Eye (tissue), 1 donor: ENCODE measurements at places on chromosomes 7 and 10.
A peak's percentile ranks its signal among the peaks of the same experiment; 100 is the strongest.

GRCh38 chr10:77195101-77195500 is 442.5 kb downstream of the KCNMA1 start:
- DNase-seq = no peak

DNA sequence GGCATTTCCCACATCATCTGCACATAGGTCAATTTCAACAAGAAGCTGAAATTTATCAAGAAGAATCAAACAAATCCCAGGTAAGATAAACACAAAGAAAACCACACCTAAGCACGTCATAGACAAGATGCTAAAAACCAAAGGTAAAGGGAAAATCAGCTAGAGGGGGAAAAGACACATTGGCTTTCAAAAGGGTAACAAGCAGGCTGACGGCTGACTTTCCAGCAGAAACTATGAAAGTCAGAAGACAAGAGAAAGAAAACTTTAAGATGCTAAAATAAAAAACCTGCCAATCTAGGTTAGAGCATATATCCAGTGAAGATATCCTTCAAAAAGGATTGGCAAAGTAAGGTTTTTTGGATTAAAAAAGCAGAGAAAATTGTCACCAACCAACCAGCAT is 59.9 kb upstream of the RHEB start:
- no peak for DNase-seq

GRCh38 chr7:30159698-30160143 is 24.9 kb downstream of the MTURN start:
- DNase-seq = no peak

- DNase-seq = no peak
These were observed 31.9 kb downstream of the HEPACAM2 start for GRCh38 chr7:93194386-93194785.

DNA sequence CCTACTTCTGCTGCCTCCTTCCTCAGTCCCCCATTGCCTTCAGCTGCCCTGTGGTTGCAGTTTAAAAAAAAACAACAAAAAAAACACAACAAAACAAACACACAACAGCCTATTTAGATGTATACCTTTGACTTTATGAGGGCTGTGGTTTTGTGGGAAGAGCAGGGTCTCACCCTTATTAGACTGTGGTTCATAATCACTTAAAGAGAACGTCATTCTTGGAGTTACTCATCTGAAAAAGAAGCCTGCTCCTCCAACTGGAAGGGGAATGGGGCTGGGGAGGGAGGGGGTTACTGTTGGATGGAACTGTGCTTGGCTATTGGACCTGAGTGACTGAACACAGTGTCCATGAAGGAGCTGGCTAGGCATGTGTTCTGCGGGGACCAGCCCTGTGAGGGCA is 48.1 kb downstream of the SDK1 start:
- DNase-seq = peak; percentile 77

DNA sequence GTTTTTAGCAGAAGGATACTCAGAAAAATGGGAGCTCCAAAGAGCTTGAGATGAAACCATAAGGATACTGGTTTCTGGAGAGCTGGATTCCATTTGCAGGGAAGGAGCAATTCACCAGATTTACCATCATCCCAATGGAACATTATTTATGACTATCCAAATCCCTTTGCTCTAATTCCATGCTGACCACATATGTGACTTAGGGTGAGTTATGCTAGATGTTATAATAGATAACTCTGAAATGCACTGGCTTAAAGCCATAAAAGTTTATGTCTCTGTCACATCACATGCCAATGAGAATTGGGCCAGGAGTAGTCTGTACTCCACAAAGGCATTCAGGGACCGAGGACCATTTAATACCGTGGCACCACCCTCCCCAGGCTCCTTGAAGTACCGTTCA is 185.2 kb downstream of the SKIDA1 start:
- no peak for DNase-seq

DNA sequence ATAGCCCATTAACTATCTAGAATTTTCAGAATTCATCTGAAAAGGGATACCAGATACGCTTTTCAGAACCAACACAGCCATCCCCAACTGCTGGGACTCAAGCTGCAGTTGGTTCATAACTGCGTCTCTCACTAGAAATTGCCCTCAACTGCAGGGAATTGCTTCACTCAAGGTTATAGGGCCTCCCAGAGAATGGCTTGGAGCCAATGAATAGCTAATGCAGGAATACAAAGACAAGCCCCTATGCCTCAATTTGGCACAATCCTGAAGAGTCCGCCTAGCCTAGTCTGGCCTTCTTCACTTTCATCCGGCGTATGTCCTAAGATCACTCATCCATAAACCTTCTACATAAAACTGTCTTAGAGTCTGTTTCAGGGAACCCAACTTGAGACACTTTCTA is 164.0 kb downstream of the SKAP2 start:
- no peak for DNase-seq

GRCh38 chr10:71354776-71355175 is 35.7 kb downstream of the SLC29A3 start:
- no peak for DNase-seq

DNA sequence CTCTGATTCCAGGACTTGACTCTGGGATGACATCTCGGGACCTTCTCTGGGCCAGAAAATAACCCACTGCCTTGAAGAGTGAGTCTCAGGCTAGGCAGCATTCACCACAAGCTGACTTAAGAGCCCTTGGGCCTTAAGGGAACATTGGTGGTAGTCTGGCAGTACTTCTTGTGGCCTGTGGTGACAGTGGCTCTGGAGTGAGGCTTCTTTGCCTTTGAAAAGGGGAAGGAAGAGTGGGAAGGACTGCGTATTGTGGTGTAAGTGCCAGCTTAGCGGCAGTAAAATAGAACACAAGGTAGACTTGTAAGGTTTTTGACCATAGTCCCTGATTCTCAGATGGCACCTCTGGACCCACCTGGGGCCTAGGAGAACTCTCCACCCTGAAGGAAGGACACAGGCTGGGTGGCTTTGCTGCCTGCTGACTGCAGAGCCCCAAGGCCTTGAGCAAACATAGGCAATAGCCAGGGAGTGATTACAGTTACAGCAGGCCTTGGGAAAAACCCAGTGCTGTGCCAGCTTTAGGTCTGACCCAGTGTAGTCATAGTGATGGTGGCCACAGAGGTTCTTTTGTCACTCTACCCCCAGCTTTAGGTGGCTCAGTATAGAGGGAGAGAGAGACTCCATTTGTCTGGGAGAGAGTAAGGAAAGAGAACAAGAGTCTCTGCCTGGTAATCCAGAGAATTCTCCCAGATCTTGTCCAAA is 483.9 kb downstream of the SH2D4B start:
- no peak for DNase-seq

DNA sequence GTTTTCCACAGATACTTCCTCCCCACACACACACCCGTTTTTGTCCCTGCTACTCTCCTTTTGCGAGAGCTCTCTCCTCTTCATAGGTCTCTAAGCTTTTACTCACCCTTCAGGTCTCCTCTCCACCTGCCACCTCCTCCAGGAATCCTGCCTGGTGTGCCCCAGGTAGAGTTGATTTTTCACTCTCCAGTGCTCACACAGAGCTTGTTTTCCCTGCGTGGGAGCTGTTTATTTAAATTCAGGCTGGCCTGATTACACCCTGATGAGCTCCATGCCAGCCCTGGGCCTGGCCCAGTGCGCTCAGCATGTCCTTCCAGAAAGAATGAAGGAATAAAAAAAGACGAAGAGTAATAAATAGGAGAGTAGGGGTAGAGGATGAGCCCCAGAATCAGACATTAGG is 7.5 kb upstream of the CLDN4 start:
- no peak for DNase-seq

DNA sequence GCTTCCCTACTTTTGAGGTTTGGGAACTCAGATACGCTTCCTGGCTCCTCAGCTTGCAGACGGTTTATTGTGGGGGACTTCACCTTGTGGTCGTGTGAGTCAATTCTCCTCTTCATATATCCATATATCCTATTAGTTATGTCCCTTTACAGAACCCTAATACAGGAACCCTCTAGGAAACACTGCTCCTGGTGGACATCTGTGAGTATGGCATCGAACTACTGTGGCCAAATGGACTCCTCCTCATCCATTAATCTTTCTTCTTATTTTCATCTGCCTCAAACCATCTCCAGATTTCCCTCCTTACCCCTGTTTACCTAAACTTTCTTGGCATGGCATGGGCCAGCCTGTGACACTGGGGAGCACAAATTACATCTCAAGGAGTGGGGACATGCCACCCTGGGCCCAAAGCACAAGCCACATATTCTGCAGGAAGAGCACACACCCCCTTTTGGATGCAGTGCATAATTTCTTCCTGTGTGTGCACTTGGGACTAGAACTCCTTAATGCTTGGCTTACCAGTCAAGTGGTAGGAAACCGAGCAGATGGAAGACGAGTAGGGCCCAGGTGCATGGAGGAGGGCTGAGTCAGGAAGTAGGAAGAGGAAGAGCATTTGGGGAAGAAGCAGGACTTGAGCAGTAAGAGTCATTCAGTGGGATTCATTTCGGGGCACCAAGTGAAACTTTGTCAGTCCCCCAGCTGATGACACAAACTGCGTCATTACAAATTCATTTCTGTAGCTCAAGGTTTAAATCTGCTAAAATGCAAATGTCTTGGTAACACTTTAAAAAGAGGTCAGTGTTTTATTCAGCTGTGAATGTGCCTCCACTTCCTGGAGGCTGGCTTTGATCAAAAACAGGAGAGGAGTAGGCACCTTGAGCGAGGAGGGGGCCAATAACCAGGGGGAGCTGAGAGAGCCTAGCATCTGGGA is 80.8 kb upstream of the PLXNA4 start:
- DNase-seq = peak; percentile 31

GRCh38 chr7:19269301-19269700 is 124.1 kb upstream of the FERD3L start:
- no peak for DNase-seq

DNA sequence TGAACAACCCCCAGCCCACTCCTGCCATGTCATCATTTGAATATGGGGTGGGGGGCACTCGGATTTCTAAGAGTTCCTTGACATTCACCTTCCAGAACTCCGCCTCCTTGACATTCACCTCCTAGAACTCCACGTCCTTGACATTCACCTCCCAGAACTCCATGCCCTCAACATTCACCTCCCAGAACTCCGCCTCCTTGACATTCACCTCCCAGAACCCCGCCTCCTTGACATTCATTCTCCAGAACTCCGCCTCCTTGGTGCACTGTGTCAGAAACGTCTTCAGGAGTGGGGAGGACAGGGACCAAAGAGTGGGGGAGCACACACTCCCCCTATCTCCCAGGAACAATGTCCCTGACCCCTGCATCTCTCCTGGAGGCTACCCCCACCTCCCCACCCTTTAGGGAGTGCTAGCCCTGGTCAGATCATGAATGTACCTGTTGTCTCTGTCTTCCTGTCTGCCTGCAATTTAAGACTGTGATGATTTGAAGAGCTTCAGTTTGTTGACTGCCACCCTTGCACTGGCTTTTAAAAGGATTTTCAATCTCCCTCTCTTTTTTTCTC is 110.1 kb downstream of the NPTX2 start:
- no peak for DNase-seq

DNA sequence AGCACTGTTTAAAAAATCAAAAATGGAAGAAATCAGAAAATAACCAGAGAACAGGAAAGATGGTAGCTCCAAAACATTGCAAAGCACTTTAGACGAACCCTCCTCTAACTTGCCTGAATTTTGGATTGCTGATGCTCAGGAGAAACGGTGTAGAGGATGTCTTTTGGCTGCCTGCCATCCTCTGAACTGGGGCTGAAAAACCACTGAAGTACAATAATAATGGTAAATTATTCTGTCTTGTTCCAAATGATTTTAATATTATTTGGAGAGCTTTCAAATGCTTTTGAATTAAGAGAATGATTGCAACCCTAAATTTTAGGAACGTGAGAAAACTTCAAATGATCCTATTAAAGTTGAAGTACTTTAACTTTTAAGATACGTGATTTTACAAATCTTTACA is 167.3 kb upstream of the SLC13A1 start:
- no peak for DNase-seq

DNA sequence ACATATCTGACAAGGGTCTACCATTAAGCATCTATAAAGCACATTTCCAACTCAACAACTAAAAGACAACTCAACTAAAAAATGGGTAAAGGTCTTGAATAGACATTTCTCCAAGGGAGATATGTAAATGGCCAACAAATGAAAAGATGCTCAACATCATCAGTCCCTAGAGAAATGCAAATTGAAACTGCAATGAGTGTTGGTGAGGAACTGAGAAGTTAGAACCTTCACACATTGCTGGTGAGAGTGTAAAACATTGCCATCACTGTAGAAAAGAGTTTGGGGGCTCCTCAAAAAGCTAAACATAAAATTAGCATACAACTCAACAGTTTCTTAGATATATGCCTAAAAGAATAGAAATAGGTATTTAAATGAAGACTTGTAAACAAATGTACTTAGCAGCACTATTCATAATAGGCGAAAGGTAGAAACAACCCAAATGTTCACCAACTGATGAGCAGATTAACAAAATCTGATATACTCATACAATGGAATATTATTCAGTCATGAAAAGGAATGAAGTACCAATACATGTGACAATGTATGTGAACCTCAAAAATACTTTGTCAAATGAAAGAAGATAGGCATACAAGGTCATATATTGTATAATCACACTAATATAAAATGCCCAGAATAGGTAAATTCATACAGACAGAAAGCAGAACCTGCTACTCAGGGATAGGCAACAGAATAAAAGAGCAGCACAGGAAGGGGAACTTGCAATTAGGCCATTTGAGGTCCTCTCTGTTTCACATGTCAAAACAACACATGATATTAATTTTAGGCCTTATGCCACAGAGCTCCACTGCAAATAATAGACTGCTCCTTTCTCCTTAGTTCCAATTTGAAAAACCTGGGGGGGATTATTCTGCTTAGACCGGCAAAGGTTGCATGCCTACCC is 10.6 kb upstream of the LRRC72 start:
- DNase-seq = no peak

GRCh38 chr7:151245360-151246101 is 3.0 kb downstream of the SMARCD3 start:
- peak; percentile 67 for DNase-seq

- peak; percentile 84 for DNase-seq
These were observed 25.8 kb upstream of the SH2B2 start for GRCh38 chr7:102260856-102261255.

GRCh38 chr10:47062441-47063200 is 151.4 kb downstream of the PTPN20 start:
- no peak for DNase-seq

DNA sequence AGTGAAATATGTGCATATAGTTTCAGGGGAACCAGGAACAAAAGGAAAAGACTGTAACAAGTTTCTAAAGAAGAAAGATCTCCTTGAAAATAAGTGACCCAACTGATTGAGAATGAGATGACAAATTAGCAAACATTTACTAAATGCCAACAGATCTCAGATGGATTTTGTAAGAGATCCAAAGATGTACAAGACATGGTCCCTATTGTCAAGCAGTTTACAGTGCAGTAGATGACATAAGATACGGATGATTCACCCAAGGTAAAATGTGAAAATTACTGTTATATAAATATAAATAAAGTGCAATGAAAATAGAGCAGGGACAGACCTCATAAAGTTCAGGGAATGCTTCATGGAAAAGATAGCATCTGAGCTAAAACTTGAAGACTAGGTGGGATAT is 121.5 kb upstream of the FZD1 start:
- DNase-seq = no peak
